ENCODE measurements at places on chromosomes 7 and 10.

DNA sequence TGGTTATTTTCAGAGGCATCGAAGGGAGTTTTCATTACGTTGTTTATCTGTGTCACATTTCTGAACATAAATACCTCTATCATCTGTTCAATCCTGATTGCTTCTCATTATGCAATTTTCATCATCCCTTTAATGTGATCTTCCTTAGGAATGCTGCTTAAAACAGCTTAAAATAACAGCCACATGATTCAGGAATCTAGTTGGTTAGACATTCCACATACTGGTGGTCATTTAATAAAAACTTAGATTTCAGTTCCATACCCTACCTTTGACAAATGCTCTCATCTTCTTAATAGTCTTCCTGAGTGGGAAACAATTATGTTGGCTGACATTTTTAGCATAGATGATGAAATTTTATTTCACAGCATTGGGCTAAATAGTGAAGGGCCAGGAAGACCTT lies 191.3 kb upstream of the CDCA7L start:
- DNase-seq = no peak

DNA sequence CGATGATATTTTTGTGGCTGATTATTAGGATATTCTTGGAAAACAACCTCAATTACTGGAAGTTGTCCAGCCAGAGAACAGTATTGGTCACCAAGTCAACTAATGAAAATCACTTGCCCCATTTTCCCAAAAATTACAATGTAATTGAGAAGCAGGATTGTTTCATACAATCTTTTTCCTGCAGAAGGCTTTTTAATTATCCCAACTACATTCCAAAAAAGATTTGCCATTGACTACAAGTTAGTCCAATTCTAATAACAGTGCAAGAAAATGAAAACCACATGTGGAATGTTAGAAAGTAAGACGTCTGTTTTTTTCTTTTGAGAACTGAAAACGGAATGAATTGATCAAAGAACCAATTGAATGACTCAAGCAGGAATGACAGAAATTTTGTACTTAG lies 1195.8 kb downstream of the SORCS1 start:
- no peak for DNase-seq

DNA sequence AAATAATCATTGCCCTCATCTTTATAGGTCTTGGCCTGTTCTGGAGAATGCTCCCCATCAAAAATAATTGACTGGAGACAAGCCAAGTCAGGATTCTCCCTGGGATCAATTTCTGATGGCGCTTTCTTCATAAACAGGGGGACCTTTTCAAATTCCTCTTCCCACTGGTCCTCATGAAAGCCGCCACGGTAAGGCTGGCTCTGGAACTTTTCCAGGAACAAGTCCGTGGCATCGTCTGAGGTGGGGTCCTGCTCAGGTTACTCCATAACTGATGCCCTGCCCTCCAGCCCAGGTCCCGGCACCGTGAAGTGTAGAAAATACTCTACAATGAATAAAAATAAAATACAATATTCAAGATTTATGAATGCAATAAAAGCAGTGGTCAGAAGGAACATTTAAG lies 79.4 kb upstream of the IGFBP3 start:
- DNase-seq = no peak

DNA sequence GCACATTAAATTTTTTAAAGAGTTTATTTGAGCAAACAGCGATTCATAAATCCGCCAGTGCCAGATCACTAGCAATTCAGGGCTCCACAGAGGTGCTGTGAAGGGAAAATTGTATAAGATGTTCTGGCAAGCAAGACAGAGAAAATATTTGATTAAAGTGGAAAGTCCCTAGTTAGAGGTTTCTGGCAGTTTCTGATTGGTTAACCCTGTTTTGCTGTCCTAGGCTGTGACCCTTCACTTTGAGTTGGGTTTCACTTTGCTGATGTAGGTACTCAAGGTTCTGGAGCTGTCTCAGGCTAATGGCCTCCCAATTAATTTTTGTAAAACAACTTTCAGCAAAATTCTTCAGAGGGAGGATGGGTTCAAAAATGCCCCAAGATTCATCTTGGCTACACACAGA lies 79.4 kb upstream of the NXPH1 start:
- DNase-seq = no peak

GRCh38 chr7:16609842-16610450 lies 35.6 kb downstream of the ANKMY2 start:
- DNase-seq = no peak

GRCh38 chr10:132196178-132197113 lies 9.7 kb downstream of the DPYSL4 start:
- DNase-seq = no peak

DNA sequence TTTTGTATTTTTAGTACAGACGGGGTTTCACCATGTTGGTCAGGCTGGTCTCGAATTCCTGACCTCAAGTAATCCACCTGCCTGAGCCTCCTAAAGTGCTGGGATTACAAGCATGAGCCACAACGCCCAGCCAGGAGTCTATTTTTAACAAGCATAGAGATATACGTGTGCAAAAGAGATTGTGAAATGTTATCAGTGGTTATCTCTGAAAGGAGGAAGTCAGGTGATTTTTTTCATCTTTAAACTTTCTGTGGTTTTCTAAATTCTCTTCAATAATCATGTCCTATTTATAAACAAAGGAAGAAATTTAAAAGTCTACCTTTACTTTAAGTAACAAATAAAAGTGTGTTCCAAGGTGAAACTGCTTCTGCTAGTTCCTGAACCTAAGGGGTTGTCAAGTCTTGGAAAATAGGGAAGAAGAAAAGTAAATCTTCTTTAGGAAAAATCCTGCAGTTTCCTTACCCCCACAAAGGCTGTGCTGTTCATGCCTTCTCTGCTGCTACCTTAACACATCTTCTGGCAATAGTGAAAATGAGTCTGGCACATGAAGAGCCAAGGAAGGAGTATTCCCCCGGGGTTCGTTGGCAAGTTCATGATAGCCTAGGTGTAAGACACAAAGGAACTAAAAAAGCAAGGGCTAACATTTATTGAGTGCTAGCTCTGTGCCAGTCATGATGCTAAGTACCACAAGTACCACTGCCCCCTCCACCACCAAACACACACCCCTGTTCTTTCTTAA lies 51.1 kb downstream of the CYP26A1 start:
- DNase-seq = no peak

- no peak for DNase-seq
Observed at GRCh38 chr10:61905837-61906561, 4.5 kb downstream of the ARID5B start.

GRCh38 chr7:101120315-101120714 lies 6.6 kb upstream of the SERPINE1 start:
- no peak for DNase-seq

DNA sequence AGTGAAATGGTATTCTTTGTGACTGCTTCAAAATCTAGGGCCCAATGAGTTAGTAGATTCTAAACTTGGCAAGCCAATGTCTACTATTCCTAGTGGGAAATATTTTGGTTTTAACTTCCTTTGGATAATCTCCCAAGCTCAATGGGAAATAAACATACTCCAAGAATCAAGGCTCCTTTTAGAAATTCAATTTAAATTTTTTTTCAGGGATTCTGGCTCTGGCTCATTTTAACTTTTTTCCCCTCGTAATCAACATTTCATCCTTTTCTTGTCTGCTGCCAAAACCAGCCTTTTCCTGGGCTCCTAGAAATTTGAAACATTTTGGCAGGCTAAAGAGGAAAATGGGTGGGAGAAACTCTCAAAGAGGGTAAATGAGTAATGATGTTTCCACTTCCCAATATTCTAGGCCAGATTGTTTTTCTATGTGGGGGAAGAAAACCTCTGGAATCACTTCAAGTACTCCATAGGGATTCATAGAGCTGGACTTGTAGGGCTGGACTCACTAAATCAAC lies 85.6 kb upstream of the AGR3 start:
- peak; percentile 53 for DNase-seq

GRCh38 chr7:85021101-85021704 lies 165.7 kb downstream of the SEMA3D start:
- peak; percentile 59 for DNase-seq

DNA sequence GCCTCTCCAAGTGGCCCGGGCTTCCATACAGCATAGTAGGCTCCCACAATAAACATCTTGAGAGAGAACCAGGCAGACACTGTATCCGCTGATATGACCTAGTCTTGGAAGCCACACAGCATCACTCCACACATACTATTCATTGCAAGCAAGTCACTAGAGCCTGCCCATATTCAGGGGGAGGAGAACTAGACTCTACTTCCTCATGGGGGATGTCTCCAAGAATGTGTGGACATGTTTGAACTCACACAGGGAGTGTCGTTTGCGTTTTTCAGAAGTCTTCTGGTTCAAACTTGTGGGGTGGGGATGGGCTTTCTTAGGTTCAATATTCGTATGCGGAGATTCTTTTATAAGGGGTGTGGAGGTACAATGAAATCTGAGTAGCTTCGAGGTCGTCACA lies 232.6 kb upstream of the HABP2 start:
- DNase-seq = no peak

Data from eye (tissue), 1 donor.